Naive B cell (primary cell): ENCODE measurements at places on chromosomes 7 and 10.

DNA sequence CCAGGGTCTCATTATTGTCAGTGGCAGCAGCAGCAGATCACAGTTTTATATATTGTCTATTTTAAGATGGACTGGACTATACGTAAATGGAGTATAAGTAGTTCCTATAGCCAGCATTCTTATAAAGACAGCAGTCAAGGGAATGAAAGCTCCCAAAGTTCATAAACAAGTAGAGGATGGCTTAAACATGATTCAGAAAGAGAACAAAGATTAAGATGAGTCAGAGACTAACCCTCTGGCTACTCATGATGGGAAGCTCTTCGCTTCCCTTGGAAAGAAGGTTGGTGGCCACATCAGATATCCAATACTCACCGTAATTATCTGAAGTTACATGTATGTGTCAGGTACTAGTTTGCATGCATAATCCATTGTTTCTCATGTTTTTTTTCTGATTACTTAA is 277.0 kb downstream of the INHBA start:
- no peak for DNase-seq

- no peak for DNase-seq
Observed at GRCh38 chr7:8373851-8374250, 59.6 kb upstream of the NXPH1 start.

- DNase-seq, result no peak
Observed at GRCh38 chr7:147833970-147834369, 756.6 kb upstream of the C7orf33 start.

DNA sequence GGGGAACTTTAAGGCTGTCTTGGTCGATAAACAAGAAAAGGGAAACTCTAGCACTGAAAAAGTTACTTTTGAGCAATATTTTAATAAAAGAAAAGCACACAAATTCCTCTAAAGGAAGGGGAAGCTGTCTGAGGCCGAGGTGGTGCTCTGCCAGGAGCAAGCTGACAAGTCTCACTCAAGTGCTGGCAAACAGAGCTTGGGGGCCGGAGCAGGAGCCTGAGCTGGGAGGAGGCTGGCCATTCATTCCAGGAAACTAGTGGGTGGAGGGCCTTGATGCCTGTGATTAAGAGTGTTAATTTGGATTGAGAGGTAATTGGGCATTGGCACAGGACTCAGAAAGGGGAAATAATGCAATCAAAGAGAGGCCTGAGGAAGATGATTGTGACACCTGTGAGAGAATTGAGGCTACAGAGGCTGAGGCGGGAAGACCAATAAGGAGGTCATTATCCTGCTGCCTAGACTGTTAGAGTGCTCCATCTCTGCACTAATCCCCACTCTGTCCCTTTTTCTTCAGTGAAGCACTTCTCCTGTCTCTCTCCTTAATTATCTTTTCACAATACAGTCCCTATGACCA is 154.9 kb upstream of the COL1A2 start:
- no peak for DNase-seq

DNA sequence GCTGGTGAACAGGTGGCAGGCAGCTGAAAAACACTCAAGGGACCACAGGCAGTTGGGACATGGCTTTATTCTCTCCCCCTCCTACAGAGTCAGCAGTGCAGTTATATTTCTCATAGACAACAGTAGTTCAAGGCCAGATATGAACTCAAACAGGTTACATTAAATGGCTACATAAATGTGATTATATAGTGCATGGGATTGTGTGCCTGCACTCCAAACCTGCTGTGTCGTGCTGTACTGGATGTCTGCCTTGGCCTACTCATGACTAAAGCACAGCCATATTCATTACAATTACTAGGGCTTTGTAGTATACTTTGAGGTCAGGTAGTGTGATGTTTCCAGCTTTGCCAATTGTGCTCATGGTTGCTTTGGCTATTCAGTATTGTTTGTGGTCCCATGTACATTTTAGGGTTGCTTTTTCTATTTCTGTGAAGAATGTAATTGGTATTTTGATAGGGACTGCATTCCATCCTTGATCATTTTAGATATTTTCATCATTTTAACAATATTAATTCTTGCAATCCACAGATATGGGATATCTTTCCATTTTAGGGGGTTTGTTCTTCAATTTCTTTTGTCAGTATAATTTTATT is 393.6 kb downstream of the CNTNAP2 start:
- DNase-seq, result no peak

GRCh38 chr10:115844591-115844990 is 428.4 kb downstream of the GFRA1 start:
- no peak for DNase-seq

GRCh38 chr10:26860102-26860442 is 686 bp downstream of the ABI1 start:
- no peak for DNase-seq

DNA sequence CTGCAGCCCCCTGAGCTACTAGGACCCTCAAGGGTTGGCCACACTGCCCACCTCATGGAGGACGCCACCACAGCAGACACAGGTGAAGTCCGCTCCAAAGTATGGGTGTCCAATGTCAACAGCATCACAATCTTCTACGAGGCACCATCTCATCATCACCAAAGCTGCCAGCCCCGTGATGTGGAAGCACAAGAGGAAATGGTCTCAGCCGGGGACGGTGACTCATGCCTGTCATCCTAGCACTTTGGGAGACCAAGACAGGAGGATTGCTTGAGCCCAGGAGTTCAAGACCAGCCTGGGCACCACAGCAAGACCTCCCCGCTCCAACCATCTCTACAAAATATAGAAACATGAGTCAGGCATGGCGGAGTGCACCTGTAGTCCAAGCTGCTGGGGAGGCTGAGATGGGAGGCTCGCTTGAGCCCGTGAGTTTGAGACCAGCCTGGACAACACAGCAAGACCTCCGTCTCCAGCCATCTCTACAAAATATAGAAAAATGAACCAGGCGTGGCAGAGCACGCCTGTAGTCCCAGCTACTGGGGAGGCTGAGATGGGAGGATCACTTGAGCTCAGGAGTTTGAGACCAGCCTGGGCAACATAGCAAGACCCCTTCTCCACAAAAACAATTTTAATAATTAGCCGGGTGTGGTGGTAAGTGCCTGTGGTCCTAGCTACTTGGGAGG is 48.8 kb upstream of the MYL10 start:
- no peak for DNase-seq
